ENCODE measurements at places on chromosomes 2 and 18.

DNA sequence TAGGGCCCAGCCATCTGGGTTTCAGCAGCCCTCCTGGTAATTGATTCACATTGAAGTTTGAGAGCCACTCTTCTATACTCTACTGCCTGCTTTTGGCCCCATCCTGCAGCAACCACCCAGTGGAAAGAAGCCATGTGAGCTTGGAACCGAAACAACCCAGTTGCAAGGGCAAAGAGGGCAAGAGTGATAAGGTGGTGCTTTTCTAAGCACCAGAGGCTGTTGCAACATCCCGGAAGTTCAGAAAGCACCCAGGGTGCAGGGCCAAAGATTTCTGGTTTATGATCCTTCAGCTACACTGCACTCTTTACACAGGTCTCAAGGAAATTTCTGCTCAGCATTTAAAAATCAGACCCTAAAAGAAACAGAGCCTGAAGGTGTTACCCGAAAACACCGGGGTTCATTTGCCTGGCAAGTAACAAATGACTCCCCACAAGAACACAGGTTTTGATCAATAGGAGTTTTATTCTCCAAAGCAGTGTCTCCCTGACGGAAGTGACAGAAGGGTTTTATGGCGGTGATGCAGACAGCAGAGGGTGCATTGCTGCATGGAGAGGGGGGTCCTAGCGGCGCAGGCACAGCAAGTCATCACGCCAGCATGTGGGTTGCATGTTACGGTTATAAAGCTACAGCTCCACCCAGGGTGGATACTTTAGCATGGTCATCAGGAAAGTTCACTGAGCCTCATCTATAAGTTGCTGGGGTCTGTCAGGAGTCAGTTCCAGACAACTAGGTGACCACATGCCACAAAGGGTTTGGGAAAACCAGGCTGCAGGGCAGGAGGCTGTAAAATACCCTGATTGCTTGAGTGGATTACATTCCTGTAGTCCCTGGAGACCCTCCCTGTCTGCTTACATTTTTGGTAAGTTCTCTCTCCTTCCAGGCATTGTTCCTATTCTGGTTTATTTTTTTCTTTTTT lies 28.8 kb upstream of the TMEM37 start:
- DNase-seq, result no peak

DNA sequence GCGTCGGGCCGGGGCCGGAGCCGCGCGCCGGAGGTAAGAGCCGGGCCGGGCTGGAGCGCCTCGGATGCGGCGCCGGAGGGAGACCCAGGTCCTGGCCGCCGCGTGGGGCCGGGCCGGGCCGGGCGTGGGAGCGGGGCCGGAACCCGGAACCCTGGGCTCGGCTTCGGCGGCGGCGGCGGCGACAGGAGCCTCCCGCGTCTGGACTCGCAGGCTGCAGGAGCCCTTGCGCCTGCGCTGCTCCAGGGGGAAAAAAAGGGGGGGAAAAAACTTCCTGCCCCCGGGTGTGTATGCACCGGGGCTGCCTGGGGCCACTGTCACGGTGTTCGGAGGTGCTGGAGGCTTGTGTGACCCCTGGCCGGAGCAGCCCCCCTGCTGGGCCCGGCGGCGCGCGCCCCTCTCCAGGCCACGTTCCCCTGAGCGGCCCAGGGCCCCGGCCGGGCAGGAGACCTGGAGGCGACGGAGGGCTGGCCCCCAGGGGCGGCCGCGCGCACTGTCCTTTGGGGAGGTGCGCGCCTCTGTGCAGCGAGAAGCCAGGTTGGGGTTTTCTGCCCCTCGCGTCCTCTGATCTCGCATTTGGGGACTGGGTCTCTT lies 864 bp downstream of the KLHL29 start:
- no peak for DNase-seq

DNA sequence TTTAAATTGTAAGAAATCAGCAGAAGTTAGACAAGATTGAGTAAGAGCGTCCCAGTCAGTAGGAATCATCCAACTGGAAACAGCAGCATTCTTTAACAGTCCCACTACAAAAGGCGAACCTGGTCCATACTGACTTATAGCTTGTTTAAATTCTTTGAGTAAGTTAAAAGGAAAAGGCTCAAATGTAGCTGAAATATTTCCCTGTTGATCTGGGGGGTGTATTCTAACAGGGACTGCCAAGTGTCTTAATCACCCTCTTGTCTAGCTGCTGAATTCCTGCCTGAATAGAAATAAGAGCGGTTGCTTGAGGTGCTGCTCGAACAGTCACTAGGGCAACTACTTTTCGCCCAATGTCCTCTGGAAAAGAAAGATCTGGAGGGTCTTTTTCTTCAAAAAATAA lies 56.4 kb upstream of the FMNL2 start:
- DNase-seq, result no peak

- DNase-seq, result no peak
Measured at GRCh38 chr2:70733646-70734180, 34.3 kb downstream of the ADD2 start.

DNA sequence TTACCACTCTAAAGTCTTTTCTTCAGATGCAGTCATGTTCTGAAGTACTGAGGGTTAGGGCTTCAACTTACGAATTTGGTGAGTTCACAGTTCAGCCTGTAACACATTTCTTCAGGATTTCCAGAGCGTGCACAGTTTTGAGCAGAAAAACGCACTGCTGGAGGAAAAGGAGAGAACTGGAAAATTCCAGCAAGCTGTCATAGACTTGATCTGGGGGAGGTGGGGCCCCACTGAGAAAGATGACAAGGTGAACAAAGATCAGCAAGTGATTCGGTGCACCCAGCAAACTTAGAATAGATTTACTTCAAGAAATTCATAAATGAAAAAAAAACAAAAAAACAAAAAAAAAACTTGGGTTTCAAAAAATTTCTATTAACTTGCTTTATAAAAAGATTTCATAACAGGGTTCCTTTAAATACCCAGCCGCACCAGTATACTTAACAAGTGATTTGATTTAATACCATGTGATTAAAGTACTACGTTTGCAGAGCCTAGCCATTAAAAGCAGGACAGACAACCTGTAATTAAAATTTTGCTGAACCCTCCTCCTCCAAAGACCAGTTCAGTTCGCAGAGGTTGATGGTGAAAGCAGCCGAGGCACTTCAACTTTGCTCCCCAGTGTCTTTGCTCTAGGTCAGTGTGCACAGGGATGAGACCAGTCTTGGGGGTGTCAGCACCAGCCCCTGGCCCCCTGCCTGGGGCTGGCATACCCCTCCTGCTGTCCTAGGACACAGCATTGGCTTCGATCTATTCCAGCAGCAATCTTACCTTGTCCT lies 30.5 kb downstream of the CTIF start:
- DNase-seq, result no peak

DNA sequence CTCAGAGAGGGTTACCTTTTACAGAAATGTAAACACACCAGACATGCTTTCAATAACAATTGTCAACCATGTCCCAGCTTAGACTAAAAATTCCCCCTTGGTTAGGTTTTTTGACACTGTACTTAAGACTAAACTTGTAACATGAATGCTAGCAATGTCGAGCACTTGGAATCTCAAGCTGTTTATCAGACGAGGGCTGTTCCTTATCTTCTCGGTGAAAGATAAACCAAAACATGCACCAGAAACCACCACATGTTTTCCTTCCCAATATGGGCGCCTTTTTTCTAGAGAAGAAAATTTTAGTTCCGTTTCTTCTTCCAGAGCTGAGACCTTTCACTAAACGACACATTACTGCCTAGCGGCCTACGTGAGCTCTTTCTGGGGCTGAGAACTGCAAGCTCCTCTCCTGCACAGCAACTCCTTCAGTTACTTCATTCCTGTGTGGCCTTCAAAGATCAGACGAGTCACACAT lies 42.4 kb upstream of the ACKR3 start:
- DNase-seq, result no peak

DNA sequence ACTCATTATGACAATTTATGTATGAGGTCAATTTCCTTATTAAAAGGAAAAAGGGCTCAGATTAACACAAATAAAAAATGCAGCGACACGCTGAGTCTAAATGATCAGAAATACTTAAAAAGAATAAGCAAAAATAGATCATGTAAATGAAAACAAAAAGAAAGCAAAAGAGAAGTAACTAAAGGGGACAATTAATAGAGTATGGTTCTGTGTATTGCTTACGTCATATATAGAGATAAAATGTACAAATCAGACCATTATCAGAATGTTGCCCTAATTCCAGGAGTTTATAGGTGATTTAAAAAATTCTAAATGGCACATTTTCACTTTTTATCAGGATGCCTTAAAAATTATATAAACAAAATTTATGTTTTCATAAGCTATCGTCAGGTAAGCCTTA lies 189.5 kb downstream of the DNAH7 start:
- no peak for DNase-seq
